ENCODE measurements at places on chromosomes 3 and 15. TPM values are rescaled to one million over a fixed set of nuclear protein-coding genes. Genes with fewer than 3 reads are reported as not detected.

GRCh38 chr3:67529915-67530314 is 124.5 kb downstream of the SUCLG2 start:
- no peak for DNase-seq

TUSC7 gene
- not detected for total RNA-seq

- no peak for DNase-seq
These were observed 89.7 kb downstream of the CRTC3 start for GRCh38 chr15:90619468-90619867.

- no peak for DNase-seq
These were observed 4.2 kb downstream of the NCBP2 start for GRCh38 chr3:196938124-196938523.

SCAANT1 gene
- not detected for total RNA-seq

DNA sequence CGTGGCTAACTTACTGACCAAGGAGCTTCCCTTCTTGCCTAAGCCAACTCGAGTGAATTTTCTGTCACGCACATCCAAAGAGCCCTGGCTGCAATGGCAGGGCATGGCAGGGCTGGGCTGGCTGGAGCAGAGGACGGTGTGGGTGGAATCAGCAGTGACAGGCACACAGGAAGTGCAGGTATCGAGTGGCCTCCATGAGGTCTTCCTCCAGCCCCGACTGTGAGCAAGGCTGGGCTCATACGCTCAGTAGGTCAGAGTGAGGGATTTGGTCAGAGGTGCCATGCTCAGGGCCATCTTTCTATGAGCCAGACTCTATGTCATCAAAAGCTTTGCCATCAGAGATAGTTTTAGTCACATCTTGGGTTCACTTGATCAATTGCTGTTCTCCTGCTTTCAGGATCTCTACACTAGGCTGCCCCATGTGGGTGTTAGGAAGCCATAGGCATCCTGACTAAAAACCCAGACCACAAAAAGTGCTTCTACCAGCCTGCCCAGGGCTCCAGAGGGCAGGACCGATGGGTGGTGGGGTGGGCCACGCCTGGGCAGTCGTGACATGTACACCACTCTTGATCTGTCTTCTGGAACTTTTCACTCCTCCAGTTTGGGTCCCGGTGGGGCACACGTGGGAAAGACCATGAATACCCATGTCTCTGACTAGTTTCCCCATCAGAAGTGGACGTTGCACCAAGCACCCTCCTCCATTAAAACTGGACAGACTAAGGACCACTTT is 22.6 kb upstream of the COMMD4 start:
- DNase-seq: no peak

TUSC2 gene
- 28.0 TPM for total RNA-seq

- DNase-seq: no peak
These were observed 1.5 kb downstream of the MSL2 start for GRCh38 chr3:136194409-136195257.

- no peak for DNase-seq
These were observed 16.3 kb downstream of the CACNA2D2 start for GRCh38 chr3:50487181-50487580.
